Right lung (tissue), 10 donors: ENCODE measurements at places on chromosomes 2 and 18. TPM values are rescaled to one million over a fixed set of nuclear protein-coding genes. Genes with fewer than 3 reads are reported as not detected.

GRCh38 chr18:23127090-23127489 lies 8.2 kb upstream of the CABLES1 start:
- no peak for DNase-seq

- no peak for DNase-seq
These were observed 13.3 kb upstream of the CDH7 start for GRCh38 chr18:65737471-65737955.

Gene SLC30A3
- polyA plus RNA-seq, result 0.52 TPM

Gene C2orf66
- 0.28 TPM for polyA plus RNA-seq

Gene TMX3
- 102 TPM for polyA plus RNA-seq

GRCh38 chr2:74421221-74421870 lies at the start of the genes C2orf81 and WDR54:
Gene C2orf81, minus strand, starts transcription at chr2:74421619. Its CDS starts 59 bp downstream, at chr2:74421560.
Gene WDR54, plus strand, starts transcription at chr2:74421730. Its CDS starts 424 bp downstream, at chr2:74422154.
- peak; percentile 90 for DNase-seq

DNA sequence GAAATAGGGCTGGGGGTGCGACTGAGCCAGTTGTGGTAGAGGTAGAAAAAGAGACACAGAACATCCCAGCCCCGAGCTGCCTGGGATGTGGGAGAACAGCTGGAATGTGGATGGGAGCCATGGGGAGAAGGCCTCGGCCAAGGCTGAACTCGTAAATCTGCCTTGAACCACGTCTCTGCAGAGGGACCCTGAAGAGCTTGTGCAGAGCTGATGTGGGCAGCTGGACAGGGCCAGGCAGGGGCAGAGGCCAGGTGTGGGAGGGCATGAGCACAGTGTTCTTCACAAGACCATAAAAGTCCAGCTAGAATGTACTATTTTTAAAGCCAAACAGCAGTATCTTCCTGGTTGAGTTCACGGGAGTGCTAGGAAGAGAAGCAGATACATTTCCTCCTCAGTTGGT lies 5.7 kb downstream of the TCF23 start:
- DNase-seq, result no peak

GRCh38 chr2:45890819-45891218 lies 239.3 kb downstream of the PRKCE start:
- DNase-seq, result no peak

- no peak for DNase-seq
These were observed 124.4 kb downstream of the GALNT1 start for GRCh38 chr18:35705988-35706387.
